ENCODE measurements at places on chromosomes 5 and 9.

GRCh38 chr5:59829386-59829785 lies 64.1 kb downstream of the PDE4D start:
- no peak for DNase-seq

- DNase-seq = no peak
Measured at GRCh38 chr5:181205761-181206649, 1.0 kb upstream of the TRIM7 start.

- DNase-seq = no peak
Measured at GRCh38 chr5:58184910-58185309, 275.0 kb downstream of the PLK2 start.

DNA sequence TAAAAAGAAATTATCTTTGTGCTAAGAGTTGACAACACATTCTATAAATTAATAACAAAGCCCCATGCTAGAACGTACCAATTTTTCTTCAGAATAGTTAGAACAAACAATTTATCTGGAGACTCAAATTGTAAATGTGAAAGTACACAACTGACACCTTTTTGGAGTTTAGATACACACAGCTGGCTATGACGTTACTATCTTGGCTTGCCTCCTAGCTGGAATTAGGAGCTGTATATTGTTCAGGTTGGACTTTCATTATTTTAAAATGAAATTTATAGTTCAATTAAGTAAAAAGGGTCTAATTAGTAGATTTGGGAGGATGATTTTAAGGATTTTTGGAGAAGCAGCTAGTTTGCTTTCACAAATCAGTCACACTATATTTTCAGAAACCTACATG lies 393.9 kb upstream of the RIOK2 start:
- DNase-seq = no peak

DNA sequence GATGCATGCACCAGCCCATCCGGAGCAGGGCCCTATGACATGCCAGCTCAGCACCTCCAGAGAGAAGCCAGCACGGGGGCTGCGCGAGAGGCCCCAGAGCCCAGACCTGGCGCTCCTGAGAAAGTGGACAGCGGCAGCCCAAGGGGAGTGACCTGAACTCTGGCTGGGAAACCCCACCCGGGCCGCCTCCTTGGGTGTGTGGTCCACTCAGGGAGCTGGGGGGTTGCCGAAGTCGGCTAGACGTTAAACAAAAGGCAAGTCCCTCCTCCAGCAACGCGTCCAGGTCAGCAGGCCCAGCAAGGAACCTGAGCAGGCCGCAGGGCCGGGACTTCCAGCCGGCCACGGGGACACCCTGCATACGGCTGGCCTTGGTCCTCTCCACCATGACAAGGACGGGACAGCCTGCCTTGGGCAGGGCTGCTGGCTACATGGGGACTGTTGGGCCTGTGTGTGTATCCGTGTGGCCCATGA lies 35.7 kb downstream of the NACC2 start:
- DNase-seq = no peak

DNA sequence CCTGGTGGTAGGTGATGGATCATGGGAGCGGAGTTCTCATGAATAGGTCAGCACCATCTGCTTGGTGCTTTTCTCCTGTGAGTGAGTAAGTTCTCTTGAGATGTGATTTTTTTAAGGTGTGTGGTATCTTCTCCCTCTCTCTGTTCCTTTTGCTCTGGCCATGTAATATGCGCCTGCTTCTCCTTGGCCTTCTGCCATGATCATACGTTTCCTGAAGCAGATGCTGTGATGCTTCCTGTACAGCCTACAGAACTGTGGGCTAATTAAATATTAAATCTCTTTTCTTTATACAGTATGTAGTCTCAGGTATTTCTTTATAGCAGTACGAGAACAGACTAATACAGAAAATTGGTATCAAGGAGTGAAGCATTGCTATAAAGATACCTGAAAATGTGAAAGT lies 36.4 kb downstream of the UNC13B start:
- no peak for DNase-seq

DNA sequence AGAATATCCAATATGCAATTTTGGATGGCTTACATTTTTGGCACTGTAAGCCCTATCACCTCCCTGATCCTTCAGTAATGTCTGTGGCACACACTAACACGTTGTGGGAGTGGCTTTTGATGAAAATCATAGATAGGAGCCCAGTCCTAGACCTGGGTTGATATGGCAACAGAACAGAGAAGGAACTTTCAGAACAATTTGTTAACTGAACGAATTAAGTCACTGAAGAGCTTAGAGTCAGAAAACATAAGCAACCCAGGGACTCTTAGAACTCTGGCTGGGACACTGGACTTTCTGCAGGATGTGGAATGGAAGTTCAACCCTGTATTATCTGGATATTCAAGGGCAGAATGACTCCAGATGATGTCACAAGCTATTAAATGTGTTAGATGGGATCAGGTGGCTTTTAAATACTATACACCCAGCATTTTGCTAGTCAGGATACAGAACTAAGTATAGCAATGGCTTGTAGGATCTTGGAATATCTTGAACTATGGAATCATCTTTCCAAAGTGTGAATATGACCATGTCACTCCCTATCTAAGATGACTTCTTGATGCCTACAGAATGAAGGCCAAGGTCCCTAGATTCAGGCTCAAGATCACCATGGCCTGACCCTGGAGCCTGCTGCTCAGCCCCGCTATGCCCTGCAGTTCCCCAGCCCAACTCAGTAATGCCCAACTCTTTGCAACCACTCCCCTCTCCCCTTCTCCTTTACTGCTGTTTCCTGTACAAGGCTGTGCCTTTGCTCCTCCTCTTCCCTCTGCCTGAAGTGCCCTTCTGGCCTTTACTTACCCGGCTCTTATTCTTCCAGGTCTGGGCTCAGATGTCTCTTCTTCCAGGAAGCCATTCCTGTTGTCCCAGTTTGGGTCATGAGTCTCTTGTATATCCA lies 42.8 kb downstream of the VLDLR start:
- DNase-seq = no peak

DNA sequence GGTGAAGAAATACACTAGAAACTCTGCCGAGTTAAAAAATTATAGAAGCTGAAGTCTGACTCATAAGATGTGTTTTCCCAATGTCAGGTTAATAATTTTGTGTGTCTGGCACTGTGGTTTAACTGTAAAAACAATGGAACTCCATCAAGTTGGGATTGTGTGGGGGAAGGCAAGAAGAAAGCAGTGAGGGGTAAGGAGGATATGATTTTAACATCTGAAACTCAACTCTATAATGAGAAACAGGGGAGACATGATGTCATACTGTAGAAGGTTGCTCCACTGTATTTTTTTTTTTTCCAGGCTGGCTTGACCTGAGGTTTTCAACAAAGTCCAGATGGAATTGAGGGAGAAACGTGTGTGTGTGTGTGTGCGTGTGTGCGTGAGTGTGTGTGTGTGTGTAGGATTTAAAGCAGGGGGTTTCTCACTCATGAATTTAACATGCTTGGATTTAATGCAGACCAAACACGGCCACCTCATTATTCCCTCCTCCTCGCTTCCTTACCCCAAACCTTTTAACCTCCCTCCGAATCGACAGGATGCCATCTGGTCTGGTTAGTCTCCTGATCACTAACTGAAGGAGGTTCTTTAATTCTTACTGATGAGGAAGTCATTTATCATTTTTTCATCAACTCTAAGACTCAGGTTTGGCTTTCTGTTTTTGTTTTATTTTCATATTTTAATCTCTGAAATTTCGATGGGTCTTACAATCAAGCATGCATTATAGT lies 140.2 kb upstream of the LPAR1 start:
- no peak for DNase-seq

DNA sequence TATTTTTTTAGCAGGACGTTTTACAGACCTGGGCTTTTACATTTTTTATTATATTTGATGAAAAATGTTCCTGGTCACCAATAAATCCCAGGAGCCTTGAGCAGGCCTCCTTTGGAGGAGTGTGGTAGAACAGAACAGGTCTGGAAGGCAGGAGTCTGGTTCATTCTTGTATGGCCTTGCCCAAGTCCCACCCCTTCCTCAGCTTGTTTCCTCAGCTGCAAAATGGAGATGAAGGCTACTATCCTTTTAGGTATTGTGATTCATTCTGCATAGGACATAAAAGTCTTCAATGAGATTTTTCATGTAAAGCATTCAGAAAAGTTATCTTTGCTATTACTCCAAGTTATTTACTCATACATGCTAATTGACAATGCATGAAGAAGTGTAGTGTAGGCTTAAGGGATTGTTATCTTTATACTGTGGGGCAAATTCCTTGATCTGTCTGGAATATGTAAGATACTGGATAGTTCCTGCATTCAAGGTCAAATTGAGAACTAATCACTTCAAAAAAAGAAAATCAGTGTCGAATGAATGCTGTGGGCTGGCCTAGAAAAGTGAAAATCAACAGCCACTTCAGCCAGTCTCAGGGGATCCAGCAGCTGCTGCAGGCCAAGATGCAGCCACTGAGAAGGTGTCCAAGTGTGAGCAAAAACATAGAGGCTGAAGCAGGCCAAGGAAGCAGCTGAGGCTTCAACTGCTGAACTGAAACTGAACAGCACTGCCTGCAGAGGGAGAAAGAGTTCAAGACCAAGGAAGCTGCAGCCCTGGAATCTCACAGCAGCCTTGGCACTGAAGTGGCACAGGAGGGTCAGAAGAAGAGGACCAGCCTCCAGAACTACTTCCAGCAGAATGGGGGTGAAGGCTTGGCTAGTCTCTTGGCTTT lies 15.5 kb upstream of the SLC36A3 start:
- no peak for DNase-seq

DNA sequence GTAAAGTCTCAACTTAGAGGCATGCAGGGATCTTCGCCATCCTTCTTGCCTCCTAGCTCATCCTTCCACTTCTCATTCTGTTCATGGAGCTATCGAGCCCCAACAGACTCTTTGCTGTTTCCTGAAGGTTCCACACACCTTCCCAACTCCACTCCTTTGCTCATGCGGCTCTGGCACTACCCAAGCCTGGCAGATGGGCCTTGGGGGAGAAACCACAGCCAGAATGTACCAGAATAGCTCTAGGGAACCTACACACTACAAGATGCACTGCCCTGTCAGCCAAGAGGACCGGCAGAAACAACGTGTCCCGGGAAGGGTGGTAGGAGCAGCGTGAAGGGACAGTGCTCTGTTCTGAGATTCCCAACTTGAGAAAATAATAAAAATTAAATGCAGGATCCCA lies 178.9 kb downstream of the GABBR2 start:
- no peak for DNase-seq

DNA sequence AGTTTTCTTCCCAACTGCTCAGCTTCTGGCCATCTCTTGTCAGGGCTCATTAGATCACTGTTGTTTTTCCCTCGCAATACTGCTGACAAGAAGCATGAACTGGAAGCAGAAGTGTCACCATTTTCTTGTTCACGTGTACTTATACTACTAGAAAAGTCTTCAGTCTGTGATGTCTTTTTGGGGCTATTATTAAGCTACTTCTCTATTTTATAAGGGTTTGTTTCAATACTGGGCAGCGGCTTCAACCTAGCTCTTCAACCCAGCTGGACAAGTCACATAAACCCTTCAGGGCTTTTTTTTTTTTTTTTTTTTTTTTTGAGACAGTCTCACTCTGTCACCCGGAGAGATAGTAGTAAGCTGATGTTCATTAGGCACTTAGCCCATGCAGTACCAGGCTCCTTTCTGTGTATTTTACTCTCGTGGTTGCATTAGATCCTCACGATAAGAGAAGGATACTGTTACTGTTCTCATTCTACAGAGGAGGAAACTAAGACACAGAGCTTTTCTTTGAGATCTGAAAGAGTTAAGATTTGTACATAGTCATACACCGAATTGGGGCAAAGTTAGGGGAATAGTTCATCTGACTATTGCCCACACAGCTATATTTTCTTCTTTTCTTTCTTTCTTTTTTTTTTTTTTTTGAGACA lies 20.5 kb downstream of the RAPGEF1 start:
- no peak for DNase-seq

DNA sequence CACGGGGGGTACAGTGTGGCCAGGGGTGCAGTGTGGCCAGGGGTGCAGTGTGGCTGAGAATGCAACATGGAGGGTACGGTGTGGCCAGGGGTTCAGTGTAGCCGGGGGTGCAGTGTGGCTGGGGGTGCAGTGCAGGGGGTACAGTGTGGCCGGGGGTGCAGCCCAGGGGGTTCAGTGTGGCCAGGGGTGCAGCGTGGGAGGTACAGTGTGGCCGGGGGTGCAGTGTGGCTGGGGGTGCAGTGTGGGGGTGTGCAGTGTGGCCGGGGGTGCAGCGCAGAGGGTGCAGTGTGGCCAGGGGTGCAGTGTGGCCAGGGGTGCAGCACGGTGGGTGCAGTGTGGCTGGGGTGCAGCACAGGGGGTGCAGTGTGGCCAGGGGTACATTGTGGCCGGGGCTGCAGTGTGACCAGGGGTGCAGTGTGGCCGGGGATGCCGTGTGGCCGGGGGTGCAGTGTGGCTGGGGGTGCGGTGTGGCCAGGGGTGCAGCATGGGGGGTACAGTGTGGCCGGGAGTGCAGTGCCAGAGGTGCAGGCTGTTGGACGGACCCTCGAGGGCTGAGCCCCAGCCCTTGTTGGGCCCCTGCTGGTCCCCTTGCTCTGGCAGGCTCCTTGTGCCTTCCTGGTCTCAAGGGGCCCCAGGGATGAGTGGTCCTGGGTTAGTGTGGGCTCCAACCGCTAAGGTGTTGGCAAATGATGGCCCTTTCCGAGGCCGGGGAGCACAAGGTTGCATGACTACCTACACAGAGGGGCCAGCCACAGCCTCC lies 17.9 kb downstream of the TPPP start:
- no peak for DNase-seq

All from stimulated activated CD4-positive, alpha-beta T cell treated with anti-CD3 and anti-CD28 coated beads, TNF-alpha, amount 100 ng/mL, for 24 hours (primary cell).